NCI-H2107 (cell line): ENCODE measurements at places on chromosomes 3 and 15.

- no peak for DNase-seq
Observed at GRCh38 chr3:184037816-184038215, 6.3 kb downstream of the HTR3D start.

DNA sequence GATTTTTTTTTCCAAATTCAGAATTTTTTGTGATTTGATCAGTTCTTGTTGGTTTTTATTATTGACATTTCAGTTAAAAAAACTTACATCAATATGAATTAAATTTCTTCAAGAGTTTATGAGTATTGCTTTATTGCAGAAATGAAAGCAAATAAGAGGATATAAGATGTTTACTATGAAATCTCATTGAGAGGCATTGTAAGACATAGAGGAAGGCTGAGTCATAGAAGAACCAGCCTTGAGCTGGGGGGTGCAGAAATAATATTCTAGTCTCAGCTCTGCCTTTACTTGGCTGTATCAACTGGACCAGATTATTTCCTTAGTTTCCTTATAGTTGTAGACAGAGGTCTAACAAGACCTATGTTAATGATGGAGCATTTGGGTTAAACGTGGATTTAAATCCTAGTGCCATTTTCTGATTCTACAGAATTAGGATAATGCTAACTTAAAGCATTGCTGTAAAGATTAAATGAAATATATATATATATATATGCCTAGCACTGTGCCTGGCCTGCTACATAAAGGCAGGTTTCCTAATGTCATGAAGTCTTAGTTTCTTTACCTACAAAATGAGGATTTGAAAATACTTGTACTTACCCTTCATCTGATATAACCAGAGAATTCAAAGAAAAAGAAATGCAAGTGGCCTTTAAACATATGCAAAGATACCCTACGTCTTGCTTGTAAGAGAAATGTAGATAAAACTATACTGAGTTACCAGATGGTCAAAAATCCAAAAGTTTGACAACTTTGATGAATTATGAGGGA lies 7.3 kb downstream of the FAM98B start:
- DNase-seq = no peak

DNA sequence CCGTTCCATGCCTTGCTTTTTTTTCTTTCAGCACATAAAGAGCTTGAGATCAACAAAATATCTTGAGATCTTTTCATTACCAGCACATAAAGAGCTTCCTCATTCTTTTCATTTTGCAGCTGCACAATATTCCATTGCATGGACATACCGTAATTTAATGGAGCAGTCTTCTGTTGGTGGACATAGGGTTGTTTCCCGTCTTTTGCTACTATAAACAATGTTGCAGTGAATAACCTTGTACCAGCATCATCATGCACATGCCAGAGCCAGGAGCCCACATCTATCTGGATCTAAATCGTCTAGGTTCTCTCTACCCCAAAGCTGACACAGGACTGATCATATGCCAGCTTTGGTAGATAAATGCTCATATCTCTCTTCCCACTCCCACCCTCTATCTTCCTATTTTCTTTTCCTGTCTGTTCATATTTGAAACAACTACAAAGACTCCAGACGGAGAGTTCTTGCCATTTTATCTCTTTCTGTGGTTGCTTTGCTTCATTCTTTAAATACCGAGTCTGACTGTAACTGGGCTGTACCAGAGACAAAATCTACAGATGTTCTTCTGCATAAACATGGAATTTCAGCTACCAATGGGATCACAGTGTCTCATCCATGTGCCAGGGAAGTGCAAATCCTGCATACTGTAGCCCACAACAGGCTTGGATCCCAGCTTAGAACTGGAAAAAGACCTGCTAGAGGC lies 47.1 kb upstream of the AKAP13 start:
- no peak for DNase-seq

GRCh38 chr3:12255393-12255792 lies 33.5 kb upstream of the PPARG start:
- no peak for DNase-seq

GRCh38 chr3:34312684-34313083 lies 514.3 kb downstream of the PDCD6IP start:
- DNase-seq = peak; percentile 22

- no peak for DNase-seq
Observed at GRCh38 chr3:10532939-10533736, 27.8 kb upstream of the ATP2B2 start.

DNA sequence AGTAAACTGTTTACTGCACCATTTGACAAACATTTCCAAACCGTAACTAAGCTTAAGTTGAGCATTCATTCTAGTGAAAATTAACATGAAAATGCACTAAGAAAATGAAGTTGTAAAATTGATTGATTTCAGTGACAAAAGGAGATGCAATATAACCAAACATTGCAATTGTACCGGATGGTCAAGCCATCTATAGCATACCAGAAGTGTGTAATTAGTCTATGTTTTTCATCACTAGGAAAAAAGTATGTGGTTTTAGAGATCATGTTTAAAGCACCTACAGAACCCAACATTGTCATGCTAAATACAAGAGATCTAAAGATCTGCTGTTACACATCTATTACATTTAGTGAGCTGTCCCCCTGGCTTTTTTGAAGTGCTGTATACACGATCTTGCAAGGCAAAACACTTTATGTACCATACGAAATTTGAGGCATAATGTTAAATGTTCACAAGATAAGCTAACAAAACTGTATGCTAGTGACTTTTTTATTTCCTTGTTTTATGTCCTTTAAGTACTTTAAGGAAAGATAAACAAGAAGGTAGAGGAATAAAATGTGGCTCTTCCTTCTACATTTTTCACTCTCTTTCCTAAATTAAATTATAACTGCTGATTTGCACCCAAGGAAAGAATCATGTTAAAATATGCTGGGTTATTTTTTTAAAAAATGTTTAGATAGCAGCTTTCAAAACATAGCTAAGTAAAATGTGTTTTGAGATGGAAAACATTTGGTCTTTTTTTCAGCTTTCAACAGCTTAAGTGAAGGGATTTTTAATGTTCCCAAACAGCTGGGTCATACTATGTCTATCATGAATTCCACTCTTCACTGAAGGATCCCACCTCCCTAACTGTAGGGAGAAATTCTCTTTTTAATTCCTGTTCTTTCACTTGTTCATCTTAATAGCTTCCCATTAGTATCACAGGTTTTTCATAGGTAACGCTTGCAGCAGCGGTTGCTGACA lies 498.0 kb downstream of the MECOM start:
- DNase-seq = no peak
